ENCODE measurements at places on chromosomes 2 and 18. TPM values are rescaled to one million over a fixed set of nuclear protein-coding genes. Genes with fewer than 3 reads are reported as not detected.

DNA sequence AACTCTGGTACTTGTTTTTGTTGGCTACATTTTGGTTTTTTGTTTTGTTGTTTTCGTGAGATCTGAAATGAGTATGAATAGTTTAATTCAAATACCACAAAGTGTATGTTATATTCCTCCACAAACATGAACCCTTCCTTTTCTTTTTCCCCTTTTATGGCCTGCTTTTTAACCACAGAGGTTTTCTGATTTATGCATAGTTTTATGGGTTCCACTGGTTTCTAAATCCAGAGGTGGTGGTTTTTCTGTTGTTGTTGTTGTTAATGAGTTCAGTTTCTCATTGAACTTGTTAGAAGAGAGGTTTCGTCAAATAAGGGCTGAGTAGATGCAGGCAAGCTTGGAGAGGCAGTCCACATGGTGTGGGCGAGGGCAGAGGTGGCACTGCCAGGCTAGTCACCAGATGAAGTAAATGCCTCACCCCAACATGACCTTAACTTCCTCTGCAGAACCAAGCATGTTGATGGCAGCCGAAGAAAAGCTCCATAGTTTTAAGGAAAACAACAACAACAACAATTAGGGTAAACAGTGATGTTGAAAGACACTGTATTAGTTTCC, 72.5 kb downstream of the RIF1 start:
- no peak for DNase-seq

GRCh38 chr2:11481426-11481788, 15.4 kb upstream of the E2F6 start:
- DNase-seq: no peak

The CCDC195 gene
- total RNA-seq: not detected

DNA sequence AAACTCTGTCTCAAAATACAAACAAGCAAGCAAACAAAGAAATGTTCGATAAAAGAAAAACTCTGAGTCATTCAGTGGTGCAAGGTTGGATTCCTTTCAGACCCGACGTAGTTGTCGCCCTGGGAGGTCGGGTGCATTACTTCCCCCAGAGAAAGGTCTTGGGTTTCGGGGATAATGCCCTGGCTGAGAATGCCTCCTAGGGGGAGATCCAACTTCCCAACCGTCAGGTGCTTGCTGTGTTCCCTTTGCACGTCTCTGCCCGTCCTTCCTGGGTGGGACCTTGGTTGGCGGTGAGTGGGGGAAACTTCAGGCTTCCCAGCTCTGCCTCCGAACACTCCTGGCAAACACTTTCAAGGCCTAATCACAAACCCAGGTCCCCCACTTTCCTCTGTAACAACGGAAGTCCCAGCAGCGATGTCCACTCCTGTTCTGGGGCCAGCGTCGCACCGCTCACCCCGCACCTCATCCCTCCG, 609 bp downstream of the TPGS2 start:
- no peak for DNase-seq

- no peak for DNase-seq
Observed at GRCh38 chr18:74116633-74117554, 30.7 kb downstream of the FBXO15 start.

The TIMM21 gene
- 38.4 TPM for total RNA-seq

DNA sequence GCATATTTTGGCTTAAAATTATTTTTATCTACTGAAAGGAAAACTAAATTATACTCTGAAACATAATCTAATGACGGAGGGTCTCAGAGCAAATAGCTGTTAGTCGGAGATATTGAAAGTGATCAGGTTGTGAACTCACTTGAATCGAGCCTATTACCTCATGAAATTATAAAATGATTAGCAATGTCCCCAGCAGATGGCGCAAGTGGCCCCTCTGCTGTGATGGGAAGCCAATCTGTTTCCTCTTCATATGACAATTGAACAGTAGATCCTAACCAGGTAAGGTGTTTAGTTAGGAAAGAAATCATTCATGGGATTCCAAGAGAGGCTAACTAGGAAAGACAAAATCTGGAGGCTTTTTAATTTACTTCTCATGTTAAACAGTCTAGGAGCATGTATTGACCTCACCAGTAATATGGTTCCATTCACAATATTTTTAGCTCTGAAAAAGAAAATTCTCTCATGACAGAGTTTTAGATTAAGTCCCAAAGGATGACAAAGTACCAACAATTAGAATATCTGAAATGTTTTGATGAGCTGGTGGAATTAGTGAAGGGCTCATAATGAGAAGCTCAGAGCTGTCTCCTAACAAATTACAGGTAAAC, 29.9 kb upstream of the MPPE1 start:
- DNase-seq: peak; percentile 72

The UGT1A3 gene
- total RNA-seq: 12.9 TPM

- DNase-seq: peak; percentile 40
Observed at GRCh38 chr2:70922235-70923234, 13.2 kb upstream of the ATP6V1B1 start.

- no peak for DNase-seq
Observed at GRCh38 chr2:194938066-194938465, 719.0 kb upstream of the SLC39A10 start.

DNA sequence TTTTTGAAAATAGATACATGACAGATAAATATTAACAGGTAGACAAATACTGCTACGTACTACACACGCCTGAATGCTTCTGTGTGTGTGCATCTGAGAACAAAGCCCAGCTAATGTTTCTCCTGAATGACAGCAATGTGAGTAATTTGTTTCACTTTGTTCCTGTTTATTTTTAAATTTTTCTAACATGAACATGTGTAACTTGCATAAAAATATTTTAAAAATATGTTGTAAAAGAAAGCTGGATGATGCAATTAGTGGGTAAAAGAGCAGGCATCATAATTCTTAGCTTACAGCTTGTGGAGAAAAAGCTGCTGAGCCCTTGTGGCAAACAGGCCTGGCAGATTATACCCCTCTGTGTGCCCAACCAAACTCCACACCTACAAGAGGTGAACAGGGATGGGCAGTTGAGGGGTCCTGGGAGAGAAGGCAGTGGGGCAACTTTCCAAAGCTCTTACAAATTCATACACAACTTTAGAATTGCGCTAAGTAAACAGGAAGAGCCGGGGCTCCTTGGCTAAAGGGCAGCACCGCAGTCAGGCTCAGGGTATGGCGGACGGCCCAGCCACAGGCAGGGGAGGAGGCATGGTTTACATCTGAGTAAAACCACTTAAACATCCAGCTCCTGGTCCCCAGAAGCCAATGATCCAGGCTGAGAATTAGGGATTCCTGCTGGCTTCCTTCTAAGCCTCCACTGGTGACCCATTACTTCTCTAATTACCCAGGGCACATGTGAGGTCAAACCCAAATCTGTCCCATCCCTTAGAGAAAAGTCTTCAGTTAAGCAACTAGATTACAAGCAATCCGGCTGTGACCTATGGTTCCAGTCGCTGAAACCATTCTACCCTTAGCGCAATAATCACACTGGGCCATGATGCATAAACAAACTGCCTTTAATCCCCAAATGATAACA, 14.0 kb downstream of the PXDN start:
- DNase-seq: peak; percentile 43

The FZD7 gene
- 0.48 TPM for total RNA-seq

The NCKAP5 gene
- 11.7 TPM for total RNA-seq

The POMC gene
- total RNA-seq: 0.33 TPM

- no peak for DNase-seq
Observed at GRCh38 chr2:177281400-177282180, 17.1 kb upstream of the NFE2L2 start.

GRCh38 chr18:61001138-61001537, 332.1 kb upstream of the CDH20 start:
- DNase-seq: no peak

DNA sequence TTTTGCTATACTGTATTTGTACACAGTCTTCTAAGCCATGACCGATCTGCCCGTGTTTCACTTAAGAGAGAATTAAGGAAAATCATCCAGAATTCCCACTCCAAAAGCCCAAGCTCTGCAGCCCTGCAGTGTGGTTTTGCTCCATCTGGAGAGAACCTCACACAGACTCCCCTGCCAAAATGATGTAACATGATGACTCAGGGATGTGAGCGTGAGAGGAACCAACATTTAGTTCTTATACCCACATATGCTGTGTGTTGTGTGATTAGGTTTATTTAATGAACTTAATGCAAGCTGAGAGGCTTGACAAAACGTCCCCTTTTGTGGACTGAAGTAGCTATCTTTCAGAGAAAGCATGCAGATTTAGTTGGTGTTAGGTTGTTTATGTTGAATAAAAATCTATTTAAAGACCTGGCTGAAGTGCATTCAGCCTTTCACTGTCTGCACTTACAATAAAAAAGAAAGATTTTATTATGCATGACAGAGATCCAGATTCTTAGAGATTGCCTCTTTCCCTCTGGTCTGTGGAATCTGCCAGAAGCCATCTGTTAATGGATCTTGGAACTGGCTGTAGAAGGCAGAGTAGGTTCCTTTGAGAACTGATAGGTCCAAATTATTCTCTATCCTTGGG, 6.3 kb downstream of the RAB12 start:
- DNase-seq: no peak

The ZNF385B gene
- 9.0 TPM for total RNA-seq

The TTN gene
- 0.42 TPM for total RNA-seq

DNA sequence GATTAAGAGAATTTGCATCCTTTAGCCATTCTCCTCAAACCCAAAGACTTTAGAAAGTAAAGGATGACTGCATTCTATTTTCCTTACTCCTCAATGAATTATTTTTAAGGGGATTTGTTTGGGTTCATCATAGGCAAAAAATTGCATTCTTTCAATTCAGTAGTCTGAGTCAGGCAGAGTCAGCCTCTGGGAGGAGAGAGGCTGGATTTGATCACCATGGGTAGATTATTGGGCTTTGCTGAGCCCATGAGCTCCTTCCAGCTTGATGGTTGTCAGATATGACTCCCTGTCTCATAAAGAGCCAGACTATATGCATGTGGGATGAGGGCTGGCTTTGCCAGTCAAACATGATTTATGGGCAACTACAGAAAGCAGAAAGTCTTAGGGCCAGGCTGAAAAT, 101.2 kb downstream of the KCNS3 start:
- no peak for DNase-seq

GRCh38 chr2:111617299-111618225, 266.4 kb downstream of the ANAPC1 start:
- no peak for DNase-seq

DNA sequence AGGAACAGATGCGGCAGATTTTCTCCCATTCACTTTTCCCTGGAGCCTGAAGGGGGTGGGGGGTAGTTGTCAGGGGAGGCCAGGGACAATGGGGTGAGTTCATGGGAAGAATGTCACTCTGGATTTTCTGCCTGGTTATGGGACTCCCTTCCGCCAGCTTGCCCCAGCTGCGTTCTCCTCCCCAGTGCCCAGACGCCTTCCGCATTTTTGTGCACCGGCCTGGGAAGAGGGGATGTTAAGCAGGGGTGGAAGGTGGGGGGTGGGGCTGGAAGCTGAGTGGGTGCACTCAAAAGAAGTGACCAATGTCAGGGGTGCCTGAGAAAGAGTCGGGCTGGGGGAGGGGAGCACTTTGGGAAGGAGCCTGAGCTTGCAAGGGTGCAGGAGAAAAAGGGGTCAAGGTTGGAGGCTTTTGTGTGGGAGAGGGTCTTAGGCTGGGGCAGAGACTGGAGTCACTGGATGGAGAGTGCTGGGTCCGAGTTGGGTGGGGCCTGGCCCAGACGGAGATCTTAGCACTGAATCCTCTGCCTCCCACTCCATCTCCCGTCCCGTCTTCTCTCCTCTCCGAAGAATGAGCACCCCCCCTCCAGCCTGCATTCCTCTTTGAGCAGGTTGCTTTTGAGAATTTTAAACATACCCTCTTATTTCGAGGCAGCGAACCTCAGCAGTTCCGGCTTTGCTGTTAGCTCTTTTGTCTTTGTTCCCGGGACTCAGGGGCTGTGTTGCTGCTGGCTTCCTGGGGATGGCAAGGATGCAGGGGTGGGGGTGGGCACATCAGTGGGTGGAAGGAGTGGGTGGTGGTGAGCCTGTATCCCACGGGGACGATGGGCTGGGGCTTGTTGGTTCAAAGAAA, 2.7 kb downstream of the IGFBP2 start:
- DNase-seq: no peak

GRCh38 chr18:27793013-27793785, 383.7 kb downstream of the CDH2 start:
- DNase-seq: no peak

DNA sequence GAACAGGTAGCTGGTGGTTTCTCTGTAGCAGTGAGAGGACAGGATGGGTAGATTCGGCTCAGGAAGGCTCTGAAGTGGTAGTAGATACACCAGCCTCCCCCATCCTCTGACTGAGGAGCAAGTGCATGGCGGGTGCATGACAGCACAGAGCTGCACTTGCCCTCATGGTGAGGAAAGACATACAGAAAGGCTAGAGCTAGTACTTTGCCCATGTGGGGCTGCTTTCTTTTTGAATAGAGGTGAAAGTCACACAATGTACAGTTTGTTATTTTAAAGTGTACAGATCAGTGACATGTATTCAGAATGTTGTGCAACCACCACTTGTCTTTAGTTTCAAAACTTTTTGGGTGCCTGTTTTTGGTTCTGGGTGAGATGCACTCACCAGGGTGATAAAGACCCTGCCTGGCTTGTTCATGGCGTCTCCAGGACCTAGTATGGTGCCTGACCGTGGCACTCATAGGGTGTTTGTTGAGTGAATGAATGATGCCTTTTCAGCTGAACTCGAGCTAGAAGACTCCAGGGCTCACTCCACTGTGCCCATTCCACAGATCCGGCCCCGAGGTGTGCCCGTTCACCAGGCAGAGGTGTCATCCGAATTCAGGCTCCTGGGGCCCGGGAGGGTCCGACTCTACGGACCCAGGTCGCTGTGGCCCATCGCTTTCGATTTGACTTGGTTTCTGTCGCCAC, 421 bp upstream of the VAMP5 start:
- no peak for DNase-seq

DNA sequence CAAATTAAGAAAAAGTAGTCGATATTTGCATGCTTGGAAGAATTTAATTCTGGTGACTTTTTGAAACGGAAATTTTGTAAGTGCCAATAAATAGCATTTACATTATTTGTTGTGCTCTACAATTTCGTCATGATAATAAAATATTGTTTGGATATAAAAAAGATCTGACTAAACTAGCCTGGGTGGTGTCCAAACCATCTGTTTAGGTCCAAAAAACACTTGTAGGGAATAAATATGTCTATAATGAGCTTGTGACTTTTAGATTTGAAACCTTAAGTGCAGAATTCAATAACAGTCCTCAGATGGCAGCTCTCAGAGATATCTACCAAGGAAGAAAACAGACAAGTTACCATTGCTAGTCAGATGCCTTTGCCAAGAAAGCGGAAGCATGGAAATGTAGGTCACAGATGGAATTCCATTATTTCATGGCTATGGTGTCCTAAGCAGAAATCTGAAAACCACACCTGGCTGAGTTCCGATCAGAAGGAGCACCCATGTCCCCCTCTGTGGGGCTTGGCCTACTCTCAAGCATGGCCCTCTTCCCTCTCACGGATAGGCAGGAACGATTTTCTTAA, 731.1 kb downstream of the RNF144A start:
- no peak for DNase-seq

DNA sequence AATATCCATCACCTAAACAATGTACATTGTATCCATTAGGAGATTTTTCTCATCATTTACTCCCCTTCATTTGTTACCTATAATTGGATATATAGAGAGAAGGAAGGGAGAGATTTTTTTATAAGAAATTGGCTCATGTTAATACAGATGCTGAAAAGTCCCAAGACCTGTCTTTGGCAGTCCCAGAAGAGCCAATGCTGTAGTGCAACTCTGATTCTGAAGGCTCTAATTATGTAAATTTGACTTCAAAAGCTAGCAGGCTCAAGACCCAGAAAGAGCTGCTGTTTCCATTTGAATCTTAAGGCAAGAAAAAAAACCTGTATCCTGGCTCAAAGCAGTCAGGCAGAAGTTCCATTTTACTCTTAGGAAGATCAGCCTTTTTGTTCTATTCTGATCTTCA, 1245.5 kb upstream of the FAM98A start:
- no peak for DNase-seq

Data from right lobe of liver (tissue), 6 donors.